Fibroblast of mammary gland (primary cell): ENCODE measurements at places on chromosomes 7 and 10.
A peak's percentile ranks its signal among the peaks of the same experiment; 100 is the strongest.

DNA sequence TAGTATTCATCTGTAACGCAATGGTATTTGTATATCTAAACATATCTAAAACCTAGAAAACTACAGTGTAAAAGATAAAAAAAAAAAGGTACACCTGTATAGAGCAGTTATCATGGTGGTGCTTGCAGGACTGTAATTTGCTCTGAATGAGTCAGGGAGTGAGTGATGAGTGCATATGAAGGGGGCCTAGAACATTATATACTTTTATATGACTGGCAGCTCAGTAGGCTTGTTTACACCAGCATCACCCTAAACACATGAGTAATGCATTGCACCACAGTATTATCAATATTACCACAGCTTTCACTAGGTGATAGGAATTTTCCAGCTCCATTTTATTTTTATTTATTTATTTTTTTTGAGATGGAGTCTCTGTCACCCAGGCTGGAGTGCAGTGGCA is 40.8 kb downstream of the TRIM24 start:
- peak; percentile 6 for DNase-seq

- DNase-seq = no peak
Observed at GRCh38 chr7:142890874-142891485, 5.4 kb upstream of the TRPV6 start.

GRCh38 chr10:100890673-100891317 is 22.0 kb upstream of the SLF2 start:
- peak; percentile 98 for DNase-seq

GRCh38 chr7:13044309-13044708 is 356.9 kb downstream of the ARL4A start:
- DNase-seq = no peak

DNA sequence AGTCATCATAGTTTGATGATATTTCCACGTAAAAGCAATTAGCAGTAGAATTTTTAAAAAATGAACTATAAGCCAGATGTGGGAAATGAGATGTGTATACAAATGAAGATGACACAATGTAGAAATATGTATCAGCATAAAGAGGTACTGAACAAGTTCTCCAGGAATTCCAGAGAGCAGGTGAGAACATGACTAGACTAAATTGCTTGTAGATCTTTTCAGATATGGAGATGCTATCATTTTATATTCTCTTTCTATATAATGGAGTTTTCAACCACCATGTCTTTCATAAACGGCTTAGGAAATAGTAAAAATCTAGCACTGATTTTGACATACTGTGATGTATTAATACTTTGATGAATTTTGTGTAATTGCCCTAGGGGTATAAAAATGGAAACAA is 130.9 kb downstream of the SEMA3D start:
- DNase-seq = no peak

DNA sequence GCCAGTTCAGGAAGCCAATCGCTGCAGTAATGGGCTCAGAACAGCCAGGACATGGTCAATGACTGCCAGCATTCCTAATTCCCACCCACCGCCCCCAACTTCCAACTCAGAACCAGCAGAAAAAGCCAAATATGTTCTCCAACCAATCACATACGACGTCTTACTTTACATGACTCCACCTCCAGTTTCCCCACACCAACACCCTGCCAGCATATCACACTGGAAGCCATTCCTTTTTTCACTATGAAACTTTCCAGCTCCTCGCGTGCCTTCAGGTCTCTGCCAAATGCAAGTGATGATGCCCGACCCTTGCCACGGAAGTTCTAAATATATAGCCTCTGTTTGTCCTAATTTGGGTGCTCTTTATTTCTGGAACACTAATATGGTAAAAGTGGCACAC is 12.5 kb downstream of the NPS start:
- DNase-seq = no peak

GRCh38 chr7:47314248-47314647 is 267.7 kb downstream of the TNS3 start:
- DNase-seq = no peak

- peak; percentile 33 for DNase-seq
Observed at GRCh38 chr10:78964952-78965633, 103.7 kb upstream of the ZMIZ1 start.

DNA sequence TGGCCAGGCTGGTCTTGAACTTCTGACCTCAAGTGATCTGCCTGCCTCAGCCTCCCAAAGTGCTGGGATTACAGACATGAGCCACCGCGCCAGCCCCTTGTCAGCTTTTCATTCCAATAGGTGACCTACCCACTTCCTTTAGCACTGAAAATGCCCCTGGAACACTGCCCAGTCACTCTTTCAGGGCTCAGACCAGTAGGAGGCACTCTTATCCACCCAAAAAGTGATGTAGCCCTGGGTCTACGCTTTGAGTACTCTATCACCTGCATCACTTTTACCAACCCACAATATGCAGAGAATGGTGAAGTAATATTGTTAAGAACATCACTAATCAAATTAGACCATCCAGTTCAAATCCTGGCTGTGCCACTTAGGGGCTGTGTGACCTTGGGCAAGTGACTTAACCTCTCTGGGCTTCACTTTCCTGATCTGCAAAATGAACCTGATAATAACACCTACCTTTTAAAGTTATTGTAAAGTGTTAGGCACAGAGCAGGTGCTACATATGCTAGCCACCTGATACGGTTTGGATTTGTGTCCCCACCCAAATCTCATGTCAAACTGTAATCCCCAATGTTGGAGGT is 5.2 kb downstream of the CALN1 start:
- no peak for DNase-seq

DNA sequence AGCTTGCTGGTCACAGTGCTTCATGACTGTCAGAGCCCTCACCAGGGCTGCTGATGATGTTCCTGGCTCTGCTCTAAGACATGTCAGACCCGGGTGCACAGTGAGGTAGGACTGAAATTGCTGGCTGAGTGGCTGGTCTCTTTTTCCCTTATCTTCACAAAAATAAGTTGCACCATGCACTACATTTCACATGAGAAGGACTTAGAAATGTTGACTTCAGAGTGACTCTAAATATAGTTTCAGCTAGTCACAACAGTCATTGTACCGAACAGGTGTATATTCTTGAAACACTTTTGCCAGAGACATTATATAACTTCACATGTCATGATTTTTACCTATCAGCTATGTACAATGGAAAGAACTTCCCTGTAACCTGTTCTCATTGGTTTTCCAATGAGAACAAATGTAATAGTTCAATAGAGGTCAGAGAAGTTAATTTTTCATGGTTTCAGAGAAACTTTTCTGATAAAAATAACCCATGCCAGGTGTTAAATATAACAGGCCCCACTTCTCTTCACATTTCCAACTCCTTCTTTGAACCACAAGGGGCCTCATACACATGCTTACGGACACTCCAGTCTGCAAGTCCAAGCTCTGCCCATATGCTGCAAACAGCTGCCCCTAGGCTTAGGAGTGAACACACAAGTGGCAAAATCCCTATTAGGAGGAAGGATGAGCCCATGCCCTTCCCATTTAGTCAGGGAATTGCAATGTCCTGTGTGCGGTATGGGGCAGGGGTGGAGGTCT is 115.6 kb downstream of the CDK6 start:
- DNase-seq = no peak

GRCh38 chr10:122939133-122939855 is 14.7 kb downstream of the C10orf88 start:
- DNase-seq = no peak

GRCh38 chr10:51640120-51640819 is 59.1 kb downstream of the CSTF2T start:
- peak; percentile 35 for DNase-seq

- DNase-seq = no peak
Observed at GRCh38 chr7:131218727-131219128, 108.9 kb upstream of the MKLN1 start.

DNA sequence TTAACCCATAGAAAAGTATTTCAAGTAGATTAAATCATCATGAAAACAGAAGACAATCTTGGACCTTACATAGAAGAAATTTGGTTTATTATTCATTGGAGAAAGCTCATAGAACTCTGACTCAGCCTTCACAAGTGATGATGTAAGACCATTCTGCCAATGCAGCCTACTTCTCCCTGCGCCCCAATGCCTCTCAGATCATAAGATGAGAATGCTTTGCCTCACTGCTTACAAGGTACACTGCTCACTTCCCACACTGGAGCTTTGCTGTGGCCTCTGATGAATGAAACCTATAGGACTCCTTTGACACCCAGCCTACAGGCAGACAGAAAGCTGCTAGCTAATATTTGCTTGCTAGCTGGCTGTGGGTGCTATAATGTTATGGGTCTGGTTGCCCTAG is 569.4 kb upstream of the STEAP1 start:
- DNase-seq = no peak

GRCh38 chr10:67175354-67175753 is 249.5 kb downstream of the LRRTM3 start:
- no peak for DNase-seq

DNA sequence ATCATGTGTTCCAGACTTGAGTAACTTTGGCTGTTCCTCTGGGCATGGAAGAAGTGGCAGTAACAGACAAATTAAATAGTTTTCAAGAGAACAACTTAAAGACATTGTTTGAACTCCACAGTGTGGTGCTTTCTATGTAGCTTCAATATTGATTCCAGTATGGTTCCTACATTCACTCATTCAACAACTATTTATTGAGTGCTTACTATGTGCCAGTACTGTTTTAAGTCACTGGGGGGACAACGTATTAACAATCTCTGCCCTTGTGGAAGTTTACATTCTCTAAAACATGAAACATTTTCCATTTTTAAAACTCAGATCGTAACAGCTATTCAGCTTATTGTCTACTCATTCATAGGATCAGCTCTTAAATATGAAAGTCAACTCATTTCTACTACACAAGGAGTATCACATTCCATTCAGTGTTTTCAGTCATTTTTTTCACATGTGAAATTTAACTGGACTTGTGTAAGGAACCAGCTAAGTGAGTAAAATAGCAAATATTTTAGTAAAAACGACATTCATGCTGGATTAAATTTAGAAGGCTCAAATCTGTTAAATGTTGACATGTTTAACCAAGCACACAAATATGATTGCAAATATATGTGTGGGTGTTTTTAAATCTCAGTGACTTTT is 13.6 kb upstream of the CUBN start:
- DNase-seq = no peak

DNA sequence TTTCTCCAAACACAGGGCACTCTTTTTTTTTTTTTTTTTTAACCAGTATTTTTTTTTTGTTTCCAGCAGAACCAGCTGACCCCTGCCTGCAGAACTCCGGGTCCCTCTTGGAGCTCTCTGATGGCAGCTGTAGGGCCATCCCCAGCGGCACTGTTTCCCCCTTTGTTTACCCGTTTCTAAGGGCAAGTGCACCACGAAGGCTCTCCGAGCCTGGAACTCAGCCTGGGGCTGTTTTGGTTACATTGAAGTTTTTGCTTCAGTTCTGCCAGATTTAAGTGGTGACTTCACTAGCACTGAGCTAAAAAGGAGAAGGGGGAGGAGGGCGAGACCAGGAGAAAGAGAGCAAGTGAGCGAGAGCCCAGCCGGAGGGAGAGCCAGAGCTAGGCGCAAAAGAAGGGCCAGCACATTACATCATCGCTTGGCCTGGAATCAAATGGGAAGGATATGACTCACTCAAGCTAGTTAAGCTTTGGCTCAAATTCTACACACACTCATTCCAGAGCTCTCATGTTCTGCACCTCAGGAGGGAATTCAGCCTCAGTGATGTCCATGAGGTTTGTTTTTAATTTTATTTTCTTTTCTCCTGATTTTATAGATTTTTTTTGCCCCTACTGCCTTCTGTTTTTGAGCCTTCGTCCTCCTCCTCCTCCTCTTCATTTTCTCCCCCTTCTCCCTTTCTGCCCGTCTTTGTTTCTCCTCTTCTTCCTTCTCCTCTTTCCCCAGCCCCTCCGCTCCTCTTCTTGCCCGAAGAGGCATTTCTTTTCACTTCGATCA is 272.3 kb downstream of the TRIL start:
- peak; percentile 99 for DNase-seq

GRCh38 chr10:125575843-125576242 is 107.1 kb downstream of the TEX36 start:
- DNase-seq = no peak

DNA sequence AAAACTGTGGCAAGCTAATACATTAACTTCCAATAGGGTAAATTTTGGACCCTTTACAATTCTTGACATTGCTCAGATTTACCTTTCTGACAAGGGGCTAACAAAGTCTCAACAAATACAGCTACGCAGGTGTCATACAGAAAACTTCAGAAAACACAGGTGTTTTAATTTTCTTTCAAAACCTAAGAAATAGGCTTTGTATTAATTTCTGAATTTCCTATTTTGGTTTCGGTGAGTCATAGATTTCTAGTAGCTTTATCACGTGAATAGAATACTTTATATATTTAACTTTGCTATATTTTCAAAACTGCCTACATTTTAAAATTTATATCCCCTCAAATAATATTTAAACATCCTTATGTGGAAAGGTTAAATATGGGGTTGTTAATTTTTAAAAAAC is 215.3 kb downstream of the DGKB start:
- no peak for DNase-seq

GRCh38 chr10:71343392-71343773 is 24.3 kb downstream of the SLC29A3 start:
- DNase-seq = peak; percentile 11

DNA sequence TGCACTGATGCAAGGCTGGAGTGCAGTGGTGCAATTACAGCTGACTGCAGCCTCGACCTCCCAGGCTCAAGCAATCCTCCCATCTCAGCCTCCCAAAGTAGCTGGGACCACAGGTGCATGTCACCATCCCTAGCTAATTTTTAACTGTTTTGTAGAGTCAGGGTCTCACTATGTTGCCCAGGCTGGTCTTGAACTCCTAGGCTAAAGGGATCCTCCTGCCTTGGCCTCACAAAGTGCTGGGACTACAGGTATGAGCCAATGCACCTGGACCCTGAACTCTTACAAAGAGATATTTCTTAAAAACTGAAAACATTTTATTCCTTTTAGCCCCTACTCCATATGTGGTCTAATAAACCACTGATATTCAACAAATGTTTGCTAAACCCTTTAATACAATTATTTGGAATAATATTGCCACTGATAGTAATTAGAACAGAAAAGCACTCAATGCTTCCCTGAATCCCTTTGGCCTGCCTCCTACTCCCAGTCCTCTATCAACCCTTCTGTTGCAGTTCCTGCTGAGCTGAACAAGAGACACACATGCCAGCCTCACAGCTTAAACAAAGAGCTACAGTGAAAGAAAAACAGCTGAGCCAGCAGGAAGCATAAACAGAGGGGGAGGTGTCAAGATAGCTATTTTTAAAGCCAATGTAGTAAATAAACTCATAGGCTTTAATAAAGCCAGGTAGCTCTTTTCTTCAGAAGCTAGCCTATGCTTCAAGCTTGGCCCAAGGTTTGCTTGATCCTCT is 7.0 kb upstream of the GNAI1 start:
- DNase-seq = no peak

DNA sequence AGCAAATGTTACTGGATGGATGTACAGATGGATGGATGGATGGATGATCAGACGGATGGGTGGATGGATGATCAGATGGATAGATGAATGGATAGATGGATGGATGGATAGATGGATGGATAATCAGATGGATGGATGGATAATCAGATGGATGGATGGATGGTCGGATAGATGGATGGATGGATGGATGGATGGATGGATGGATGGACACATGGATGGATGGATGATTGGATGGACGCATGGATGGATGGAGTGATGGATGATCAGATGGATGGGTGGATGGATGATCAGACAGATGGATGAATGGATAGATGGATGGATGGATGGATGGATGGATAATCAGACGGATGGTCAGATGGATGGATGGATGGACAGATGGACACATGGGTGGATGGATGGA is 90.3 kb upstream of the TCF7L2 start:
- no peak for DNase-seq
